Stimulated activated CD8-positive, alpha-beta memory T cell treated with anti-CD3 and anti-CD28 coated beads, Interleukin-7, amount 100 ng/mL, for 1 hour (primary cell): ENCODE measurements at places on chromosomes 11 and 22.

DNA sequence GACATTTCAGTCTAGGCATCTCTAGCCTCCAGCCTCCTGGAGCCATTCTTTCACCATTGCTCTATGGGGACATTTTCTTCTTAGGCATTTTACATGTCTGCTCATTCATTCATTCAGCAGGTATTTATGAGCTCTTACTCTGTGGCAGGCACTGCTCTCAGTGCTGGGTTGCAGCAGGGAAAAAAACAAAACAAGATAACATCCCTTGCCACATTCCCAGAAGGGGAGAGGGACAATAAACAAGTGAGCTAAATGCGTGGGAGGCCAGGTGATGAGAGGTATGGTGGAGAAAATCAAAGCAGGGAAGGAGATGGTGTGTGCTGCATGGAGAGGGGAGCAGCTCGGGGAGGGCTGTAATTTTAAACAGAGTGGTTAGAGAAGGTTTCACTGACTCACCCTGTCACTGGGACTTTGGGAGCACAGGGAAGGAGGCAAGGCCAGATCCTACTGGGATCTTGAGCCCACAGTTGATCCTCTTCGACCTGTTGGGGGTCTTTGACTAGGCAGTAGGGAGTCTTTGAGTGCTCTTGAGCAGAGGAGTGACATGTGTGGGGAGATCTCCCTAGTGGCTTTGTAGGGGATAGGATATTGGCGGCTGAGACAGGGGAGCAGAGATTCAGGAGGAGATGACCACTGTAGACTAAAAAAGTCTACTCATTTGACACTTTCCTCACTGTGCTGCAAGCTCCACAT is 17.0 kb downstream of the MICAL2 start:
- DNase-seq, result no peak

DNA sequence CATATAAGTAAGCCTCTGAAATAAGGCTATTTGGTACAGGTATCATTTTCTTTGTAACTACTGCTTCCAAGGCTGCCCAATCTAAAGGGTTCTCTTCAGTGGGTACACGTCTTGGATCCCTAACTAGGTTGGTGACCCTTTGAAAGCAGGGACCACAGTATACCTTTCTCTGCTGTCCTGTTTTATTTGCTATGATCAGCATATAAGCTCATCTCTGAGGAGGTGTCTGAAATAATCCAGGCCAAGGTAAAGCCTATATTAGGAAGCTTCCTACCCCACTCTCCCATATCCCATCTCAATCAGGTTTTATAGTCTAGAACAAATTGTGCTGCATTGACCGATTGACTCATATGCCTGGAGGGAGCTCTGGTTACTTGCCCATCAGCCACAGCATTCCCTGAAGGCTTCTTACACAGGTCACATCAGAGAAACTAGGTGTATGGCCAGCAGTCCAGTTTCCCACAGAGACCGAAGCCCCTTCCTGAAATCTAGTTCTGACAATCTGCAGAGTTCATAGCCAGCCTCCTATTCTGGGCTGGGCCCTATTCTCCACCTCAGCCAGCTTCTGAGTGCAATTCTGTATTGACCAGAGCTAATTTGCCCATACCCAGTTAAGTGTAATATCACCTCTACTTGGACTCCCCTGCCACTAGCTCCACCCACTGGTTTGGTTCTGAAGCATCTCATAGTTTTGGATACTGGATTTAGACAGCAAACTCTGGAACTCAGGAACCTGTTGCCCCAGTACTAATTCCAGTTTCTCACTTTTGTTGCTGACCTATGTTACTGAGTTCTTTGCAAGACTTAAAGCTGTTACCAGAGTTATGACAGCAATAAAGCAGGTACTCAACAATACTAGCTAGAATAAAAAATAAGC is 62.1 kb upstream of the ARHGAP20 start:
- DNase-seq, result no peak

- DNase-seq, result no peak
These were observed at the start of gene ARHGAP8 for GRCh38 chr22:44752285-44753188. Gene ARHGAP8, plus strand, starts transcription at chr22:44752575. Its CDS starts 33,953 bp downstream, at chr22:44786528.

GRCh38 chr22:42661985-42662831 is 13.0 kb upstream of the CYB5R3 start:
- peak; percentile 61 for DNase-seq

- DNase-seq, result peak; percentile 4
These were observed 18.2 kb upstream of the CCDC134 start for GRCh38 chr22:41782316-41782715.
